ENCODE measurements at places on chromosomes 7 and 10. TPM values are rescaled to one million over a fixed set of nuclear protein-coding genes. Genes with fewer than 3 reads are reported as not detected.
A peak's percentile ranks its signal among the peaks of the same experiment; 100 is the strongest.

CLEC2L gene
- not detected for total RNA-seq

SLIT1 gene
- total RNA-seq, result not detected

GRCh38 chr10:25334445-25334844 lies 159.6 kb downstream of the GPR158 start:
- no peaks in the 10 kb centered on the region for H3K27me3 ChIP-seq
- no peaks in the 10 kb centered on the region for H3K36me3 ChIP-seq
- DNase-seq, result no peak
- H3K27ac ChIP-seq, result no peak overlapping the region
- no peaks in the 10 kb centered on the region for H3K4me1 ChIP-seq
- H3K4me3 ChIP-seq, result no peak overlapping the region

GRCh38 chr10:12042409-12042796 lies 206 bp downstream of the UPF2 start:
- H3K4me3 ChIP-seq, result peak overlapping the region; percentile 90
- peaks cover 15% of the 10 kb centered on the region for H3K4me1 ChIP-seq
- H3K36me3 ChIP-seq, result peaks cover 8% of the 10 kb centered on the region
- peak overlapping the region; percentile 100 for H3K27ac ChIP-seq
- H3K27me3 ChIP-seq, result no peaks in the 10 kb centered on the region
